ENCODE measurements at places on chromosomes 12 and 14.

GRCh38 chr12:109736552-109737108 lies 23.0 kb downstream of the FAM222A start:
- peak; percentile 70 for DNase-seq

- DNase-seq: no peak
Measured at GRCh38 chr12:88921434-88921833, 341.2 kb upstream of the KITLG start.

DNA sequence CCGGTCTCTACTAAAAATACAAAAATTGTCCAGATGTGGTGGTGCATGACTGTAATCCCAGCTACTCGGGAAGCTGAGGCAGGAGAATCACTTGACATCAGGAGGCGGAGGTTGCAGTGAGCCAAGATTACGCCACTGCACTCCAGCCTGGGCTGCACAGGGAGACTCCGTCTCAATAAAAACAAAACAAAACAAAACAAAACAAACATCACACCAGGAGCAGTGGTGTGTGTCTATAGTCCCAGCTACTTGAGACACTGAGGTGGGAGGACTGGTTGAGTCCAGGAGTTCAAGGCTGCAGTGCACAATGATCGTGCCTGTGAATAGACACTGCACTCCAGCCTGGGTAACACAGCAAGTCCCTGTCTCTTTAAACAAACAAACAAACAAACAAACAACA lies 89.5 kb upstream of the HECTD1 start:
- no peak for DNase-seq

GRCh38 chr14:102982852-102983470 lies 60.5 kb downstream of the AMN start:
- DNase-seq: no peak

- DNase-seq: no peak
Measured at GRCh38 chr12:76690921-76691700, 72.8 kb upstream of the ZDHHC17 start.

DNA sequence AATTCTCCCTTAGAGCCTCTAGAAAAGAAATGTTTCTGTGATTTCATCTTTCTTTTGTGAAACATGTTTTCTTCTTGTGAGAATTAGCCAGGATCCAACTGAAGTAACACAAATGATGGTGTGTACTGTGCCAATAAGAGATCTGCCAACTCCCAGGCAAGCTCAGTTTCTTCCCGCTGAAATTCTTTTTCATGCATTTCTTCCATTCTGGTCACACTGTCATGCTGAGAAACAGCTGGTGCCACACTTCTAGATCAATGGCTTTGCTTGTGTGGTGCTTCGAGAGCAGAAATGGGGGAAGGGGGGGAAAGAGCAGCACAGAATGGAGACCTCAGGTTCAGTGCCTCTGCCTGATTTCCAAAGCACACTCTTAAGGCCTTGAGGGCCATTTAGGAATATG lies 41.4 kb upstream of the FGF6 start:
- DNase-seq: no peak

- DNase-seq: no peak
Measured at GRCh38 chr12:32964981-32965585, 68.5 kb upstream of the PKP2 start.

DNA sequence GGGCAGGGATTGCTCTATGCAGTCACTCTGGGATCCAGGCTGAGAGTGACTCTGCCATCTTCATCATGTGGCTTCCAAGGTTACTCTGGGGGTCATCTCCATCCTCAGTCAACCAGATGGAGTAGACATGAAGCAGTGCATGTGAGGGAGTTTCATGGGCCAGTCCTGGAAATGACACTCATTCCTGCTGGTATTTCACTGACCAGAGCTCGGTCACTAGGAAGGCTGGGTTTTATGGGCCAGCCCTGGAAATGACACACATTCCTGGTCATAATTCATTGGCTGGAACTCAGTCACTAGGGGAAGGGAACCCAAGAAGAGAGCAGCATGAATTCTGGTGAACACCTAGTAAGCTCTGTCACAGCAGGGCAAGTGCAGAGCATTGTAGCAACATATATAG lies 144.7 kb downstream of the SMOC1 start:
- no peak for DNase-seq

- DNase-seq: no peak
Measured at GRCh38 chr14:53412819-53413675, 259.9 kb upstream of the DDHD1 start.

GRCh38 chr12:29228474-29229157 lies 79.5 kb downstream of the FAR2 start:
- DNase-seq: no peak

DNA sequence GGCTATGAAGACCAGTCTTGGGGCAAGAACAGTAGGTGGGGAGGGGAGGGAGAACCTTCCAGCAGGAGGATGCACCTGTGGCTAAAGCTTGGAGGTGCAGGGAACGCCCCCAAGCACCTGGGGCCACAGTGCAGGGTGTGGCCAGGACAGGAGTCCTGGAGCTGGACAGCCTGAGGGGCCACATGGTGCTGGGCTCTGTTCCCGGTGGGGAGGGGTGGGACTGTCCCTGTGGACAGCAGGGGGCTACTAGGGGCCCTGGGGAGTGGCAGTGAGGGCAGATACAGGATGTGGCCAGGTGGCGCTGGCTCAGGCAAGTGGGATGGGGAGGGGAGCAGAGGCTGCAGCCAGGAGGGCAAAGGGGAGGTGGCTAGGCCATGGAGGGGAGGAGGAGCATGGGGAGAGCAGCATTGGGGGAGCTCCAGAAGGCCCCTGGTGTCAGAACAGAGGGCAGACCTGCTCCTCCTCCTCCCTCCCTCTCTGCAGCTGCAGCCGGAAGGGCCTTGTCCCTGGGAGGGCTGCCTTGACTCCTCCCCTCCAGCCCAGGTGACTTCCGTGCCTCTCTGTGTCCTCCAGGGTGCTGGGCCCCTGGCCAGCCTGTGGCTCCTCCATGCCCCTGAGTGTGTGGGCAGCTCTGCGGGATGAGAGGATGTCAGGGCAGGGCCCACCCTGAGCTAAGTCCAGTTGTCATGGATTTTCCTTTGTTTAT lies 68.4 kb upstream of the DLK1 start:
- DNase-seq: no peak

GRCh38 chr14:24576182-24576581 lies at the start of gene CTSG:
CTSG (minus strand) TSS chr14:24576250; CDS start chr14:24576223, 27 bp downstream.
- DNase-seq: no peak

- DNase-seq: no peak
Measured at GRCh38 chr12:5988088-5988487, 43.0 kb upstream of the ANO2 start.

GRCh38 chr14:92985521-92985920 lies 62.6 kb downstream of the CHGA start:
- no peak for DNase-seq

- no peak for DNase-seq
Measured at GRCh38 chr12:118398940-118399339, 22.6 kb downstream of the SUDS3 start.

DNA sequence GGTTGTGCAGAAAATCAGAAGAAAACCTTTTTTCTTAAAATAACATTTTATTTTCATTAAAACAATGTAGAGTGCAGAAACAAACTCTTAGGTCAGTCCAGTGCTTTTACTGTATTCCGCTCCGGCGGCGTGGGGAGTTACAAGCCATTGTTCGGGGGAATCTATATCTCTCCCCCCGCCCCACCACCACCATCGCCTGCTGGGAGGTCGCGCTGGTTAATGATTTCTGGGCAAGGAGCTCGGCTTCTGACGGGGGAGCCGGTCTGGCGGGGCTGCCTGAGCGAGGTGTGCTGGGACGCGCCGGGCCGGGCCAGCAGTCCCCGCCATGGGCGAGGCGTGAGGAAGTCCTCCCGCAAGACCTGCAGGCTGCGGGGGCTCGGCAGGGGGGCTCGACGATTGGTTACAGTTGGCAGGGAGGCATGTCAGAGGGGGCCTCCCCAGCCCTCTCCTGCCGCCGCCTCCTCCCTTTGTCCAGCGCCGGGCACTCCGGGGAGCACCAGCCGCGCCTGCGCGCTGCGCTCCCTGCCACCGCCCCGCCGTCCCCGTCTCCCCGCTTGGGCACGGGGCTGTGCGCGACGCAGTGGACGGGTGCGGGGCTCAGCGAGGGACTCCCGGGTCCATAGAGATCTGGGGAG lies 1.0 kb upstream of the DUSP6 start:
- DNase-seq: peak; percentile 93

GRCh38 chr12:121513464-121514183 lies 67.2 kb downstream of the KDM2B start:
- no peak for DNase-seq

GRCh38 chr14:99009871-99010270 lies 262.1 kb downstream of the BCL11B start:
- DNase-seq: no peak

- DNase-seq: no peak
Measured at GRCh38 chr12:59570145-59570544, 25.7 kb upstream of the SLC16A7 start.

DNA sequence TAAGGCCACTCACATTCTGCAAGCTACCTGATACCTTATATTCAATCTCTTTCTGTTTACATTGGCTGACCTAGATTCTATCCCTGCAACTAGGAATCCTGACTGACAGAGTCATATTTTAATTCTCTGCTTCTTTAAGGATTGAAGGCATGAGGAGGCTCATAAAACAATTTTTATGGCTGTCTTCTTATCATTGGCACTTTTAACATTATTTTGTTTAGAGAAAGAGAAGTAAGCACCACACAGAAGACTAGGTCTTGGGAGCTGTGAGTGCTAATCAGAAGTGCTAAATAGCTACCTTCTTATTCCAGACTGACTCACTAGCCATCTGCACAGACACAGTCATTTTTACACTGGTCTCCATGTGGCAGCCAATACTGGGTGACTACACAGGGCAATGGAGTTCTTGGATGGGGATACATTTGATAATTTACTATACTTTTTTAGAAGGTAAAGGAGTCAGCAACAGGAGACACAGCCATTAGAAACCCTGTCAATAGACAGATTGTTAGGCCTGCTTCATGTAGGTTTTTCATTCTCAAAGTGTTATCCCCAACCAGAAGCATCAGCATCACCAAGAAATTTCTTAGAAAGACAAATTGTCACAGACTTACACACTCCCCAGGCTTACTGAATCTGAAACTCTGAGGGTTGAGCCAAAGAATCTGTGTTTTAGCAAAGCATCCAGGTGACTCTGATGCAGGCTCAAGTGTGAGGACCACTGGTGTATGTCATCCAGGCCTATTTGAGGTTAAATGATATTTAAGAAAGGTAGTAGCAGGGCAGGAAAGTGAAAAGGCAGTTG lies 214.1 kb downstream of the DUSP6 start:
- no peak for DNase-seq

GRCh38 chr12:12408265-12408690 lies 51.4 kb downstream of the BORCS5 start:
- no peak for DNase-seq

DNA sequence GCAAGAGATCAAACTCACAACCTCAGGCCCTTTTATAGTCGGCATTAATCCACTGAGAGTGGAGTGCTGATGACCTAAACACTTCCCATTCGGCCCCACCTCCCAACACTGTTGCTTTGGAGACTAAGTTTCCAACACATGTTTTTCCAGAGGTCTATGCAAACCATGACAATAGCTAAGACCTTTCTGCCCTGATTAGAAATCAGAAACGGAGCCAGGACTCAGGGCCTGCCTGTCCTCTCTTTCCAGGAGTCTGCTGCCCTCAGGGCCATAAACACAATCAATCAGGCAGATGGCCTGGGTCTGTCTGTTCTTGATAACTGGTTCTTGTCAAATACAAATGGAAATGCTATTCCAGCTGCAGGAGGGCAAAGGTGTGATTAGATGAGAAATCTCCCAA lies 97.2 kb upstream of the PSMC1 start:
- peak; percentile 38 for DNase-seq

DNA sequence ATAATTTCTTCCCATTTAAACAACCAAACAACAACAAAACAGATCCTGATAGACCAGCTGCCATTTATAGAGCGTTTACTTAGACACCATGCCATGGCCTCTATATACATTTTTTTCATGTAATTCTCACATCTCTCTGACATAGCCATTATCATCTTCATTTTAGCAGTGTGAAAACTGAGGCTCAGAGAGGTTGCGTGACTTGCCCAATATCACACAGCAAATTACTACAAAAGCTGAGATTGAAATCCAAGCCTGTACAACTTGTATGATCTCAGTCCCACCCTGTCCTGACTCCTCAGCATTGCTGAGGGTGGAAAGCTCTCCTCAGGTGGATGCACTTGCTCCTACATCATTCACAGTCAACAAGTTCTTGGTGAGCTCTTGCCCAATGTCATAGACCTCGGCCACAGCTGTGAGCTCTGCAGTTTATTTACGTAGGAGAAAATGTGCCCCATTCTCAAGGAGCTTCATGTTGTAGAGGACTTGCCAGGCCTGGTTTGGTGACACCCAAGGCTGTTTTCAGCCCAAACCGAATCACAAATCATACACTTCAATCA lies 55.5 kb downstream of the CRACR2A start:
- DNase-seq: no peak

DNA sequence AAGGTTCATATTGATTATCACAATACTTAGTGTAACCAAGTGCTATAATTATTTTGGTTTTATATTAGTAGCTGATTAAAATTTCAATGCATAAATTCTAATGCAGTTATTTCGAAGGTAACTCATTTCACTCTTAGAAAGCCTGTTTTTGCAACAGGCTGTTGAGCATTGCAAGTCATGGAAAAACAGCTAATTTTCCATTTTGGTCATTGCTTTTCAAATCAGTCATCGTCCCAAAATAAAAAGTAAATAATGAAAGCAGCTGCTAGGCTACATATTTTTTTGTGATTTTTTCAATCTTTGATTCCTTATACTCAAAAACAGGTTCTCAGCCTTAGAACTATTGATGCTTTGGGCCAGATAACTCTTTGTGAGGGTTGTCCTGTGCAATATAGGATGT lies 22.9 kb downstream of the VEZT start:
- no peak for DNase-seq
